ENCODE measurements at places on chromosomes 13 and 19. TPM values are rescaled to one million over a fixed set of nuclear protein-coding genes. Genes with fewer than 3 reads are reported as not detected.

Gene KLK13
- polyA plus RNA-seq, result not detected

Gene ZNF835
- not detected for polyA plus RNA-seq

Gene LGALS7B
- 0.28 TPM for polyA plus RNA-seq

Gene CYP2A6
- not detected for polyA plus RNA-seq

Gene NPAS1
- polyA plus RNA-seq, result 0.34 TPM

Gene SMIM24
- not detected for polyA plus RNA-seq

Gene RXFP2
- not detected for polyA plus RNA-seq

Gene CYP2A13
- polyA plus RNA-seq, result not detected

Gene GJA3
- 0.44 TPM for polyA plus RNA-seq

Gene ZNF610
- 3.0 TPM for polyA plus RNA-seq

Gene RNF225
- not detected for polyA plus RNA-seq

Gene POSTN
- 1,141 TPM for polyA plus RNA-seq

Gene KCNK6
- 4.0 TPM for polyA plus RNA-seq

Gene NFKBIB
- polyA plus RNA-seq, result 8.3 TPM

Gene ZC3H4
- polyA plus RNA-seq, result 8.4 TPM

Gene CSNK1G2
- 21.2 TPM for polyA plus RNA-seq

Gene REEP6
- polyA plus RNA-seq, result 0.55 TPM

Gene NKPD1
- 0.01 TPM for polyA plus RNA-seq

Gene ATP7B
- polyA plus RNA-seq, result 1.0 TPM

Gene ADAMTS10
- 2.0 TPM for polyA plus RNA-seq

Gene WDR62
- 1.1 TPM for polyA plus RNA-seq

Gene CUL4A
- polyA plus RNA-seq, result 107 TPM

Gene ADGRE1
- not detected for polyA plus RNA-seq

Gene NFIX
- 35.7 TPM for polyA plus RNA-seq

Gene ZNF776
- 5.7 TPM for polyA plus RNA-seq

Gene MIA
- 0.99 TPM for polyA plus RNA-seq

Gene SPACA6
- polyA plus RNA-seq, result 2.8 TPM

Gene KLK3
- polyA plus RNA-seq, result not detected

Gene DKKL1
- polyA plus RNA-seq, result 0.15 TPM

Gene PNMA8A
- polyA plus RNA-seq, result 1.4 TPM

Gene PTGIR
- 27.8 TPM for polyA plus RNA-seq

All from fibroblast of lung (primary cell).